T-helper 2 cell treated with Interferon-gamma antibody and Interleukin-4, amounts not matched to agents 100 ng/mL and 5 ng/mL, for 36 hours (primary cell): ENCODE measurements at places on chromosomes 16 and 17. TPM values are rescaled to one million over a fixed set of nuclear protein-coding genes. Genes with fewer than 3 reads are reported as not detected.

HS3ST6 gene
- total RNA-seq: not detected in 2 replicates

IL34 gene
- not detected in 2 replicates for total RNA-seq

STRADA gene
- total RNA-seq: 54.1 and 54.8 TPM in 2 replicates

ELMO3 gene
- 7.4 and 8.2 TPM in 2 replicates for total RNA-seq

CCL4 gene
- total RNA-seq: 7.5 and 8.0 TPM in 2 replicates

PCGF2 gene
- total RNA-seq: 1.7 and 2.2 TPM in 2 replicates

C16orf96 gene
- 0.05 and 0.16 TPM in 2 replicates for total RNA-seq

WNT9B gene
- total RNA-seq: not detected in 2 replicates

LPCAT2 gene
- 8.2 and 12.5 TPM in 2 replicates for total RNA-seq

GPR179 gene
- not detected in 2 replicates for total RNA-seq

SDR42E2 gene
- 0.07 TPM in 1 of 2 replicates, not detected in the other for total RNA-seq

TBC1D3G gene
- not detected in 2 replicates for total RNA-seq

SYNGR3 gene
- total RNA-seq: 4.9 and 5.3 TPM in 2 replicates

FOXJ1 gene
- 0.20 and 0.27 TPM in 2 replicates for total RNA-seq

TP53TG3D gene
- total RNA-seq: not detected in 2 replicates

CACNA1H gene
- total RNA-seq: 0.32 and 0.66 TPM in 2 replicates
